H9 (cell line): ENCODE measurements at places on chromosomes 6 and 20. TPM values are rescaled to one million over a fixed set of nuclear protein-coding genes. Genes with fewer than 3 reads are reported as not detected.
A peak's percentile ranks its signal among the peaks of the same experiment; 100 is the strongest.

The MATN4 gene
- 0.11 TPM in 1 of 2 replicates, not detected in the other for total RNA-seq

The EEF1E1 gene
- total RNA-seq = 71.8 and 76.0 TPM in 2 replicates

The AIF1 gene
- total RNA-seq = 3.2 and 4.2 TPM in 2 replicates

The BMP2 gene
- total RNA-seq = 6.5 and 6.6 TPM in 2 replicates

The EGFL8 gene
- total RNA-seq = 20.8 and 27.2 TPM in 2 replicates

GRCh38 chr6:113591896-113592827 is 265.0 kb upstream of the MARCKS start:
- H3K27ac ChIP-seq = no peak overlapping the region
- H3K27me3 ChIP-seq = no peaks in the 10 kb centered on the region
- peaks cover 22% of the 10 kb centered on the region for H3K4me1 ChIP-seq
- no peak for DNase-seq

- no peaks in the 10 kb centered on the region for H3K36me3 ChIP-seq
- no peaks in the 10 kb centered on the region for H3K4me1 ChIP-seq
- H3K27ac ChIP-seq = no peak overlapping the region
- no peaks in the 10 kb centered on the region for H3K27me3 ChIP-seq
- H3K4me3 ChIP-seq = no peak overlapping the region
- DNase-seq = peak; percentile 58
Measured at GRCh38 chr6:136317021-136317694, 27.5 kb upstream of the BCLAF1 start.

DNA sequence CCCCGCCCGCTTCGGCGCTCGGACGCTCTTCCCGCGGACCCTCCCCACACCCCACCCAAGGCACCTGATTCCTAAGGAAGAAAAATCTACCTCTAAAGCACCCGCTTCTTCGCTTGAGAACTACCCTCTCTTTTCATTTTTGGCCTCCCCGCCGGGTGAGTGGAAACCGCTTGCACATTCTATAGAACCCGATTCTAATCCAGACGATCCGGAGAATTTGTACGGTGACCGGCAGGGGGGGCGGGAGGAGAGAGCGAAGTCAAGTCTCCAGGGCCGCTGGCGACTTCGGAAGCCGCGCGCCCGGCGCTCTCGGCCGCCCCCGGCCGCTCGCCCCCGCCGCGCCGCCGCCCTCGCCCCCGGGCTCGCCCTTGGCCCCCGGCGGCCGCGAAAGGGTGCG is at the start of gene RBM24:
Gene RBM24 (plus strand): TSS at position 262 of the 397 bp plus-strand sequence. CDS start 221 bp downstream, outside the sequence.
- no peak within 1 kb of the TSS for H3K27ac ChIP-seq
- H3K27me3 ChIP-seq = peaks cover 35% of the 10 kb centered on the region
- peak within 1 kb of the TSS; percentile 75 for H3K4me3 ChIP-seq
- no peaks in the 10 kb centered on the region; the same call in 1 of the 2 replicates for H3K4me1 ChIP-seq
- no peaks in the 10 kb centered on the region for H3K36me3 ChIP-seq
- DNase-seq = peak; percentile 65

DNA sequence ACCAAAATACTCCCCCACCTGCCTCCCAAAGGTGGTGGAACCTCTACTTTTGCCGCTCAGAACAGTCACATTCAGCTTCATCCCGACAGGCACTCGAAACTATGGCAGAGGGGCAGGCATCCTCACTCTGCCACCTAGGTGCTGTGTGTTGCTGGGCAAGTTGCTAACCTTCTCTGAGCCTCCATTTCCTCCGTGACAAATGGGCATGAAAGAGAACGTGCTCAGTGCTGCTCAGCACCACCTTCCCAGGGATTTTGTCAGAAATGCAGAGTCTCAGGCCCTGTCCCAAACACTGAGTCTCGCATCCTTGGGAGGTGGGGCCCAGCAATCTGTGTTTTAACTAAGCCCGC is 18.1 kb downstream of the ANKRD60 start:
- no peak for DNase-seq
- H3K36me3 ChIP-seq = no peaks in the 10 kb centered on the region
- no peaks in the 10 kb centered on the region for H3K4me1 ChIP-seq

DNA sequence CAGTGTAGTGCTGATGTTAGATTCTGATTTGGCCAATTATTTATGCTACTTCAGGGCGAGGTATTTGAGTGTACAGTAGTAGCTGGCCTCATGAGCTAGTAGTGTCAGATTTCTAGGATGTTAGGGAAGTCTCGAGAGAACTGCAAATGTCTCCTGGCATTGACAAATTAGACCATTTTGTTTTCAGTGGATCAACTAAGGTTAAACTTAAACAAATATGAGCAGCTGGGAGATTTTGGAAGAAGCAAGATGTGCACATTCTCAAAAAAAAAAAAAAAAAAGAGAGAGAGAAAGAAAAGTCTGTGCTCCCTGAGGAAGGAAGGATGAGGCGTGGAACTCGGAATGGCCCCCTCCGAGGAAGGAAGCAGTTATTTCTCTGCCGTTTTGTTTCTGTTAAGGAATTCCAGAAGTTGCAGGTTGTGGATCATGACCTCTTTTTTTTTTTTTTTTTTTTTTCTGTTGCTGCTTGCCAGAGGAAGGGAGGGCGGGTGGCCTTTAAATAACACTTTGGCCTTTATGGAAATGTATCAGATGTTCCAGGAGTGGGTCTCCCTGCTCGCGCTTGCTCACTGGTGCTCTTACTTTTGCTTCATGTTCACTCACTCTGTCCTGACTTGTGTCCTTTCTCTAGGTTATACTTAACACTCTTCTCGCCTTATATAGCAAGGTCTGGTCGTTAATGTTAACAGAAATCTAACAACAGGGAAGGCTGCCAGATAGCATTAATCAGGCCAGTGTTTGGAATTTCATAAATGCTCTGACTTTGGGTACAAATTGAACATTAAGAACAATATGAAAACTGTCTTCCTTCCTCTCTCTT is 124.4 kb downstream of the TCP11 start:
- H3K27ac ChIP-seq = no peak overlapping the region

- H3K4me3 ChIP-seq = no peak overlapping the region
- no peaks in the 10 kb centered on the region for H3K27me3 ChIP-seq
- H3K27ac ChIP-seq = no peak overlapping the region
Measured at GRCh38 chr6:112600168-112600567, 253.0 kb downstream of the RFPL4B start.
